Stimulated activated CD4-positive, alpha-beta T cell treated with anti-CD3 and anti-CD28 coated beads, Interleukin-12 subunit alpha, Interleukin-12 subunit beta, amount 100 ng/mL, for 4 hours (primary cell): ENCODE measurements at places on chromosomes 13 and 19.

GRCh38 chr13:34034411-34034810 lies 216.5 kb downstream of the RFC3 start:
- no peak for DNase-seq

DNA sequence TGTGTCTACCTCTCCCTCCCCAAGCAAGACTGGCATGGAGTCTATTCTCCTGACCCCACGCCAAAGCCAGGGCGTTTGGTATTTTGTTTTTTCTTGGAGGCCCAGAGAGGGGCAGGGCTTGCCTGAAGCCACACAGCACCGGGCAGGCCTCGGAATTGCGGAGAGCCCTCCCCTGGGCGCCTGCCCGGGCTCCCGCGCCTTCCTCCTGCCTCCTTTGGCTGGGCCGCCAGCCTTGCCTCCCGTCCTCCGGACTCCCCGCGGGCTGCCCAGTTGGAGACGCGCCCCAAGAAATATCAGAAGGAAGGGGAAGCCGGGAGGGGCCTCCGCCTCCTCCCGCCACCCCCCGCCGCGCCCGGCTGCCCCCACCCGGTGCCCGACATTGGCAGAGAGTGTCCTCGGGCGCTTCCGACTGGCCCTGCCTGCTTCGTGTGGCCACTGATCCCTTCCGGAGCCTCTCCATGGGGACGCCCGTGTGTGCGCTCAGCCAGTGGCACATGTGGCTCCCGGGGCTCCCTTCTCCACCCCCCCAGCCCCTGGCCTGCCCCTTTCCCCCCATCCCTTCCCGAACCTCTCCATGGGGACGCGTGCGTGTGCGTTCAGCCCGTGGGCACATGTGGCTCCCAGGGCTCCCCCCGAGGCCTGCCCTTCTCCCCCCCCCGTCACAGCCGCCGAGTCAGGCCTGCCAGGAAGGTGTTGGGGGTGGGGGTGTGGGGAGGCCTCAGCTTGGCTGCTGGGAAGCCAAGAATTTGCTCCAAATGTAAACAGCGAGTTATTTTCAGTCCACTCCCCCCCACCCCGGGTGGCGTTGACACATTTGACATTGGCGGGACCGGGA lies 37.3 kb downstream of the NFIC start:
- no peak for DNase-seq

- DNase-seq: peak; percentile 15
Observed at GRCh38 chr19:12872941-12873890, 8.0 kb downstream of the DNASE2 start.

GRCh38 chr13:98823442-98823841 lies 71.0 kb upstream of the SLC15A1 start:
- no peak for DNase-seq
